GM19239 (cell line): ENCODE measurements at places on chromosomes 6 and 20.

DNA sequence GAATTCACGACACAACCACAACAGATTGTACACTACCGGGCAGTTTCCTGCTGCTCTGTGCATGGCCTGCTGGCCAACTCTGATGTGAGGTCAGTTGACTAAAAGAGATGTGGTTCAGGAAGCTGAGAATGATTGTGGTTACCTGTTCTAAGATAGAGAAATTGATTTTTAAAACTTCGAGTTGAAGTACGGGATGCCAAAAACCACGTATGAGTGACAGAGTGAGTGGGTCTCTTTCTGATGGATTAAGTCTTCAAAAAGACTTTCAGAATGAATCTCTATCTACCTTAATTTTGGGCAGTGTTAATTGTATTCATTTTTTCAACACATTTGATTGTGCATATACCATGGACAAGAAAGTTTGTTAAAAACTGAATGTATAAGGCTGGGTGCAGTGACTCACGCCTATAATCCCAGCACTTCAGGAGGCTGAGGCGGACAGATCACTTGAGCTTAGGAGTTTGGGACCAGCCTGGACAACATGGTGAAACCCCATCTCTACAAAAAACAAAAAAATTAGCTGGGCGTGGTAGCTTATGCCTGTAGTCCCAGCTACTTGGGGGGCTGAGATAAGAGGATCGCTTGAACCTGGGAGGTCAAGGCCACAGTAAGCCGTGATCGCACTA lies 121.2 kb downstream of the SGK1 start:
- no peak for DNase-seq

DNA sequence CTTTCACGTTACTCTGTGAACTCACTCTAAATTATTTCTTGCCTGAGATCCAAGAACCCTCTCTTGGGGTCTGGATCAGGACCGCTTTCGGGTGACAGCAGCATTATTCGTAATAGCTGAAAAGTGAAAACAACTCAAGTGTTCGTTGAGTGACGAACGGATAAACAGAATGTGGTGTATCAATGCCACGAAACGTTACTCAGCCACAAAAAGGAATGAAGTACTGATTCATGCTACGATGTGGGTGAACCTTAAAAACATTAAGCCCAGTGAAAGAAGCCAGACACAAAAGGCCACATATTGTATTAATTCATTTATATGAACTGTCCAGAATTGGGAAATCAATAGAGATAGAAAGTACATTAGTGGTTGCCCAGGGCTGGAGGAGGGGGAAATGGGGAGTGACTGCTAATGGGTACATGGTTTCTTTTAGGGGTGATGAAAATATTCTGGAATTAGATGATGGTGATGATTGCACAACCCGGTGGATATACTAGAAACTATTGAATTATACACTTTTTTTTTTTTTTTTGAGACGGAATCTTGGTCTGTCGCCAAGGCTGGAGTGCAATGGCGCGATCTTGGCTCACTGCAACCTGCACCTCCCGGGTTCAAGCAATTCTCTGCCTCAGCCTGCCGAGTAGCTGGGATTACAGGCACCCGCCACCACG lies 8.4 kb downstream of the PTGIS start:
- no peak for DNase-seq

- no peak for DNase-seq
Measured at GRCh38 chr6:12477616-12478015, 187.5 kb downstream of the EDN1 start.

DNA sequence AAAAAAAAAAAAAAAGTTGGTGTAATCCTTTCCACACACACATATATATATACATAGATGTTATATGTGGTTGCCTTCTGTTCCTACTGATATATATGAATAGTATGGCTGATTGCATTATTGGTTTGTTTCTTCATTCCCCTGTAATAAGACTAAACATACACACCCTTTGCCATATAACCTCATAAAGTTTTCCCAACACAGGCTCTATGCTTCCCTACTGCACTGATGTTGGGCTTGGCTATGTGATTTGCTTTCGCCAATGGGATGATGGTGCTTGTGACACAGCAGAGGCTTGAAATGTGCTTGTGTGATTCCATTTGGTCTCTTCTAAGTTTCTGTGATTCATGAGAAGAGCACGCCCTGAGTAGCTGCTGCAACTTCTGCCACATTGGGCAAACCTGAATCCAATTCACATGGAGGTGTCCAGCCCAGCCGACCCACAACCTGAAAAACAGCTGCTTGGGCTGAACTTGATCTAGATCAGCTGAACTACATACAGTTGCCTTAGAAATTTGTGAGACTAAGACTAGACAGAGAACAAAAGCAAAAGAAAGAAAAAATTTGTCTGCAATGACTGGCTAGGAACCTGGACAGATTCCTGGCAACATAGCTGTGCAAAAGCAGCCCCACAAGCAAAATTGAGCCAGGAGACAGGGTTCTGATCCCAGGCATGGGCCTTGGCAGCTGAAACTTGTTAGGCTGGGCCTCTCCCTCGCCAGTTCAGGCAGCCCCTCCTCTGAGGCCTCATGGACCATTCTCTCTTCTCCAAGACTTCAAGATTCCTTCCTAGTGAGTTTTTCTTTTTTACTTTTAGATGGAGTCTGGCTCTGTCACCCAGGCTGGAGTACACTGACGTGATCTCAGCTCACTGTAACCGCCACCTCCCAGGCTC lies 13.4 kb upstream of the TBC1D20 start:
- DNase-seq: no peak

GRCh38 chr6:7252390-7252789 lies 60.6 kb downstream of the SSR1 start:
- no peak for DNase-seq

DNA sequence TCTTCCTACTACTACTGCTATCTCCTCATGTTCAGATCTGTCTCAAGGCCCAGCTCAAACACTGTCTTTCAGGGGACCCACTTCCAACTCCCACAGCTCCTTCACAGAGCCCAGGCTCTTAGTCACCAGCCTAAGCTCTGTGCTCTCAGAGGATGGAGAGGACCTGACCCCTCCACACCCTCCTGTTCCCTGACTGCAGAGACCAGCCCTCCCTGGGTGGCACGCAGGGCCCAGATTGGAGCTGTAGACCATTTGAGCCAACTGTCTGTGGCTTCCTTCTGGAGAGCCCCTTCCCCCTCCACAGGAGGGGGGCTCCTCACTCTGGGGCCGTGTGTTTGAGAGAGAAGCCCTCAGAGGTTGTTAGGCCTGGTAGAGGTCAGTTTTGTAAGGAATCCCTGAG lies 9.8 kb downstream of the SNPH start:
- DNase-seq: no peak

- no peak for DNase-seq
Measured at GRCh38 chr6:85114581-85114935, 335.3 kb upstream of the NT5E start.

DNA sequence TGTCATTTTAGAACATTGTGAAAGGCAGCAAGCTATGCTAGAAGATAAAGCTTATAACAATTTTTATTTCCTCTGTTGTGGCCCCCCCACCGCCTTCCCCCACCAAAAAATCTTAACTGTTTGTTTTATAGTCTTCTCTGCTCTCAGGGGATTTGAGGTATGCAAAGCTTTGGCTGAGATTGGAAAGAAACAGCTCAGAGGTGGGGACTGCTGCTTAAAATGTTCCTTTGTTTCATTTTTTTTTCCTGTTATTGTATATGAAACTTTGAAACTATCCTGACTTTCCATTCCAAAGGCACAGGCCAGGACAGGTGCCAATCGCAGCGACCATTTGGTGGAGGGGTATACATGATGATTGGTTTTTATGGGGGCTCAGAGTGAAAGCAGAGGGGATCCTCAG lies 114.7 kb upstream of the PHACTR1 start:
- DNase-seq: no peak

GRCh38 chr6:13280254-13280653 lies 48.1 kb downstream of the TBC1D7 start:
- DNase-seq: no peak

DNA sequence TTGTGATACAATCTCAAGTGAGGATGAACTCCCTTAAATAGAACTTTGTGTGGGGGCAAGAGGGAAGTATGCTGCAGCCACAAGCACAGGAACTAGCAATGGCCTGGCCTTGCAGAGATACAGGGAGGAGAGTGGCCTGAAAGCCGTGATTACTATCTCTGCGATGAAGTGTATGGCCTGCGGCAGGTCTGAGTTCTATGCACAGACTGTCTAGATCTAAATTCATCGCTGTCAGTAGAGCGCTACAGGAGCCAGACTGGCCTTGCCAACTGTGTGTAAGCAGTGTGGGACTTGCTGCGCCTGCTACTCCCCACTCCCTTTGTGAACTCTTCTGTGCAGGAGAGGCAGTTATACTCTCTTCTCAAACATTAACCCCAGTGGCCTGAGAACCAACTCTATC lies 997.0 kb downstream of the GRIK2 start:
- no peak for DNase-seq

DNA sequence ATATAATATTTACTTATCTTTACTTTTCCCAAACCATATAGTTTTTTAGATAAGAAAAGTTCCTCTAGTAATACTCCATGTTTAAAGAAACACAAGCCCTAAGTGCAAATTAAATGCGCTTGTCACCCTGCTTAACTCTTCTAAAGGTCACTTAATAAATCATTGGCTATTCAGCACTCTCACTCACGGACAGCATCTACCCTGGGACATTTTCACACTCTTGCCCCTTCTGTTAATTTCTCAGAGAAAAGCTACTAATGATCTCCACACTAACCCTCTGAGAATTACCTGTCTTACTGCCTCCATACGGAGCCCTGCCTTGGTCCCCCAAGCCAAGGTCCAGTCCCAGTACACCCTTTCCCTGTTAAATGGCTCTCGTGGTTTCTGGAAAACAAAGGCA lies 102.2 kb downstream of the NRN1 start:
- DNase-seq: no peak

- no peak for DNase-seq
Measured at GRCh38 chr6:35906499-35906846, 14.4 kb downstream of the SRPK1 start.

DNA sequence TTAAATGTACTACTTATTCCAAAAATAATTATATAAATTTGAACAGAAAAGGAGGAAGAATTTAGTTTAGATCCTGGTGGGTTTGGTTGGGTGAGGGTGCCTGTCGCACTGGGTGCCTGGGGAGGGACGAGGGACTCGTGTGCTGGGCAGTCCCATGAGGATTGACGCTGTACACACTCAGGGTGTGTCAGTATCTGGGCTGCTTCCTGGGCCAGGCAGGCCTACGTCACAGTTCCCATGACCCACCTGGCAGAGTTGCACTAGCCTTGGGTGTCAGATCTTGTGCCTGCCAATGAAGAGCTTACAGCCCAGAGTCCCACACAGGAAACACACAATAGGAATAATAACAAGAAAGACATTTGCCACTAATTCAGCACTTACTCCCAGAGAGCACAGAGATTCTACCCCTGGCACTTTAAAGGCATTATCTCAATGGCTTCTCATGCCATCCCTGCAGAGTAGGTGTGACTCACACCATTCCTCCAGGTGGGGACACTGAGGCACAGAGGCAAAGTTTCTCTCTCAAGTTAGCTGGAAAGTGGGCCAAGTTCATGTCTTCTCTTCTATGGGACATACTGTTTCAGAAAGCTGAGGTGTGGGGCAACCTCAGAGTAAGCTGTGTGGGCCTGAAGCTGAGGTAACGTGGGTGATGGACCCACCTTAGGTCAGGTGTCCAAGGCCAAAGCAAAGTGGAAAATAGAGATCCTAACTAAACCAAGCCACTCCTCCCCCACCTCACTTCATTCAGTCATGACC lies 1.3 kb upstream of the SDCBP2 start:
- DNase-seq: no peak

DNA sequence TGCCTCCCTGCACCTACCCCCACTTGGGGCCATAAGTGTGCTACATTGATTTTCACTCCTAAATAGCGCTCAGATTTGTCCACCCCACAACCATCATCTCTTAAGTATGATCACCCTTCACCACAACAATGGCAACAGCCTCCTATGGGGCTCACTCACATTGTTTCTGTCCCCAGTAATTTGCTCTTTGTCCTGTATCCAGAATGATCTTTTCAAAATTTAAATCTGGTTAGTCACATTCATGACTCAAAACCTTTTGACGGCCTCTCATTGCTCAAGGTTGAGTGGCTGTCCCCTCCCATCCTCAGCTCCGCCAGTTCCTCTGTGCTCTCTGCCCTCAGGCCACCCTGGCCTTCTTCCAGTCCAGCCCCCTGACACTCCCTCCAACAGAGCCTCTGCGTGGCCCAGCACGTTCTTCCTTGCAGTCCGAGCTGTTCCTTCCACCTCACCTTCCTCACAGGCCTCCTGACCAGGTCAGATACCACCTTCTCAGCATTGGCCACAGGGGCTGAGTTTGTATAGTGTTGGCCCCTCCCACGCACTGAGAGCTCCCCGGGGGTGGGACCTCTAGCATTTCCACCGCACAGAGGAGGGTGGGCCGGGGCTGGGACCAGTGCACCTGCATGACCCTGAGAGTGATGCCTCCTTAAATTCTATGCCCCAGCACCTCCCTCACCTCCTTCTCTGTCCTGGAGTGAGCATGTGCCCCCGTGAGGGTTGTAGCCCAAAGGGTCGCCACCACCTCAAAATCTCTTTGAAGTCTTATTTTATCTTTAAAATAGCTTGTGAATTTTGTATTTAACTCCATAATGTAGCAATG lies 2.4 kb upstream of the PPP1R3G start:
- no peak for DNase-seq

DNA sequence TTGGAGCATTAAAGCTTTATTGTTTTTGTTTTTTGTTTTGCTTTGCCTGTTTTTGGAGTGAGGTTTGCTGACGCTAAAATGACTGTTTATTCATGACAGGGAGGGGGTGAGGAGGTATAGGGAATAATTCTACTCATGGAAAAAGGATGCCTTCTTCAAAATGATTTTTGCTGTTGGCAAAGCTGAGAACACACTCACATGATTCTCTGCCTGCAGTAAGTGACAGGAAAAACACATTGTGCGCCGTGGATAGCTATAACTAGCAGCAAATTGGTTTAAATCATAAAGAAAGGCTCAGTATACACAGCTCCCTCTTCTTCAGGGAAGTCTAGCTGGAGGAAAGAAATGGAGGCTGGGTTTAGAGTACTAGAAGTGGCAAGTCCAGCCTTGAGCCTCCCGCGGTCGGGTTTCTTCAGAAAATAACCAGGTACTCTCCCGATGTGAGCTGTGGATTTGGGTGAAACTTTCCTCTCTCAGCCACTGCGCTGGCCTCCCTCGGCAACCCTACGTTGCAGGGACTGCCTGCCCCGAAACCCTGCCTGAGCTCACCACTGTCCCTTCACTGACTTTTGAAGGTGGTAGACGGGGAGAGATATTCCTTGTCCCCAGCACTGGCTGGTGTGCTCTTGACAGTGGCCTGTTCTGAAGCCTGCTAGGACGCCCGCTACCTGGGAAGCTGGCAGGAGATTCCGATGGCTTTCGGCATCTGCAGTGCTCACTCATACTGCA lies 278.2 kb downstream of the NRN1 start:
- DNase-seq: no peak
